Natural killer cell treated with Interleukin-12 subunit alpha and Interleukin-12 subunit beta and Interleukin-15 and Interleukin-18, amount 100 ng/mL, for 72 hours (primary cell): ENCODE measurements at places on chromosomes 11 and 22. TPM values are rescaled to one million over a fixed set of nuclear protein-coding genes. Genes with fewer than 3 reads are reported as not detected.

Gene ACTN3
- 0.12 TPM for total RNA-seq

Gene NPAS4
- not detected for total RNA-seq

Gene SCGB1D2
- total RNA-seq = not detected

Gene BATF2
- not detected for total RNA-seq

Gene KRTAP5-11
- not detected for total RNA-seq

DNA sequence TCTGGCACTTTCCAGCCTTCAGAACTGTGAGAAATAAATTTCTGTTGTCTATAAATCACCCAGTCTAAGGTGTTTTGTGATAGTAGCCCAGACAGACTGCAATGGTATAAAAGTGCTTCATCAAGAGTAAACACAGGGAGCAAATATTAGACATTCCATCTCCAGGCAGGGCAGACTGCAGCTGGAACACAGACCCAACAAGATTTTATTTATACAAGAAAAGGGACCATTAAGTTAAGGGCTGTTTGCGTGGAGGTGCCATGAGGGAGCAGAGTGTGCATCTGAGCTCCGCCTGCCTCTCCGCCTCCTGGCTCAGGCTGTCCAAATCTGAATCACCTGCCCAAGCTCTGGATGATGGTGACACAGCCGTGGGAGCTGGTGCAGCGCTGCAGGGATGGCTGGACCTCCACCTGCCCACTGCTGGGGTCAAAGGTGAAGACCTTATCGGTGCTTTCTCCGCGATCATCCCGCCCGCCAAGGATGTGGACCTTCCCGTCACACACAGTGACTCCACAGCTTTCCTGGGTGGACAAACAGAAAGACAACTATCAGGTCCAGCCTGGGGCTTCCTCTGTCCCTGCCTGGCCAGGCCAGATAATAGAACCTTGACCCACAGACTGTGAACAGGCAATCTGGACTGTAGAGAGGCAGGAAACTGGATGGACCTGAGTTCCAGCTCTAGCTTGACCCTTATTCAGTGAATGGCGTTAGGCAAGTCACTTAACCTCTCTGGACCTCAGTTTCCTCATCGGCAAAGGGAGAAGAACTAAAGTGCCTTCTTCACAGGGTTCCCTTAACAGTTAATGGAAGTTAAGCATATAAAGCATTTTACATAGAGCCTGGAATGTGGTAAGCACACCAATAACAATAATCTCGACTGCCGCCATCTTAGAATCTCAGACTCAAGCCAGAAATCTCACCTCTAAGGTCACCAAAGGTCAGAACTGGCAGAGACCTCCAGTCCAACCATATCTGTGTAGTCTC lies 10.5 kb downstream of the KLHL35 start:
- DNase-seq = no peak
